ENCODE measurements at places on chromosomes 2 and 18.

GRCh38 chr2:106144621-106145331 lies 49.3 kb downstream of the UXS1 start:
- DNase-seq = no peak

- DNase-seq = no peak
Observed at GRCh38 chr18:51039138-51040112, 9.4 kb downstream of the SMAD4 start.

GRCh38 chr2:70939001-70939838 lies 3.5 kb downstream of the ATP6V1B1 start:
- DNase-seq = no peak

GRCh38 chr2:217672472-217672871 lies 330.3 kb downstream of the TNS1 start:
- DNase-seq = no peak

- DNase-seq = no peak
Observed at GRCh38 chr18:67433971-67434370, 82.5 kb downstream of the DSEL start.

Data from right renal pelvis (tissue), 4 donors.